Memory B cell (primary cell): ENCODE measurements at places on chromosomes 11 and 22.
A peak's percentile ranks its signal among the peaks of the same experiment; 100 is the strongest.

GRCh38 chr22:45334068-45334467, 24.3 kb downstream of the FAM118A start:
- no peak overlapping the region for H3K4me3 ChIP-seq
- no peak overlapping the region for H3K27ac ChIP-seq
- no peaks in the 10 kb centered on the region for H3K27me3 ChIP-seq
- no peaks in the 10 kb centered on the region for H3K4me1 ChIP-seq
- H3K36me3 ChIP-seq: peaks cover 29% of the 10 kb centered on the region

- DNase-seq: no peak
- no peaks in the 10 kb centered on the region for H3K36me3 ChIP-seq
- H3K27me3 ChIP-seq: peaks cover 15% of the 10 kb centered on the region
- no peaks in the 10 kb centered on the region for H3K4me1 ChIP-seq
- no peak overlapping the region for H3K27ac ChIP-seq
Observed at GRCh38 chr11:19374151-19374569, 133.4 kb upstream of the E2F8 start.

DNA sequence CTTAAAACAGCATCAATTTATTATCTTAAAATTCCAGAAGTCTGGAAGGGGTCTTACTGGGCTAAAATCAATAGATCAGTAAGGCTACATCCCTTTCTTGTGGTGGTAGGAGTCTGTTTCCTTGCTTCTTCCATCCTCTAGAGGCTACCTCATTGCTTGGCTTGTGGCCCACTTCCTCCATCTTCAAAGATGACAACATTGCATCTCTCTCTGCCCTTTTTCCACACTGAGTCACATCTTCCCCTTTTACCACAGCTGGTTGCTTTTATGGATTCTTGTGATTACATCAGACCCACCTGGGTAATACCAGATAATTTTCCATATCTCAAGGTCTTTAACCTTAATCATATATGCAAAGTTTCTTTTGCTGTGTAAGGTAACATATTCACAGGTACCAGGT, 60.9 kb downstream of the GRIA4 start:
- H3K4me1 ChIP-seq: no peaks in the 10 kb centered on the region
- no peak for DNase-seq
- no peak overlapping the region for H3K27ac ChIP-seq

- no peak overlapping the region for H3K27ac ChIP-seq
- H3K36me3 ChIP-seq: no peaks in the 10 kb centered on the region
- peak overlapping the region; percentile 46 for H3K4me3 ChIP-seq
- H3K4me1 ChIP-seq: peaks cover 16% of the 10 kb centered on the region
Observed at GRCh38 chr11:67600324-67601029, 6.3 kb upstream of the NDUFV1 start.

- no peaks in the 10 kb centered on the region for H3K36me3 ChIP-seq
- H3K27me3 ChIP-seq: no peaks in the 10 kb centered on the region
- peak; percentile 91 for DNase-seq
- peak overlapping the region; percentile 90 for H3K27ac ChIP-seq
- H3K4me1 ChIP-seq: peaks cover 23% of the 10 kb centered on the region
- peak overlapping the region; percentile 98 for H3K4me3 ChIP-seq
Observed at GRCh38 chr11:14891143-14892035, 642 bp downstream of the CYP2R1 start.

DNA sequence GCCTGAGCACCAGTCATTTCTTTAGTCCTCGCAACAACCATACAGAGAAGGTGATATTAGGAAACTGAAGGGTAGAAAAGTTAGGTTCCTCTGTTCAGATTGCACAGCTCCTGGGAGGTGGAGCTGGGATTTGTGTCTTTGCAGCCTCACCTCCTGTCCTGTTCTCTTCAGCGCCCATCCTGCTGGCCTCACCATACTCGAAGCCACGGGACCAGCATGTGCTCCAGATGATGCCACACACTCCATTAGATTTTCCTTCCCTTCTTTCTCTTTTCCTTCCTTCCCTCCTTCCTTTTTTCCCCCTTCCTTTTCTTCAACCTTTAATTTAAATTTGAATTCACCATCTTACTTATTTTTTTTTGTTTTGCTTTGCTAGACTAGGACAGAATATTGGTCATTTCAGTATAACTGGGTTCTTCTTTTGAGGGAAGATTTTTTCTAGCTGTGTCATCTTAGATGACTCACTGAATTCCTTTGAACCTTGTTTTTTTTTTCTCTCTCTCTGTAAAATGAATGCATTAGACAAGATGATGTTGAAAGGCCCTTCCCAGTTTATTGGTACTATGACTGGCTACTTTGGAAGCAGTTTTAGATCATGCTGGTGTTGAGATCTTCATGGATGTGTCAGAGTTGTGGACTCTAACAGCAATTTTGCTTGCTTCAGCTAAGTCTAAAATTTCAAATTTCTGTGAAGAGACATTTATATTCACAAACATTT, 662.5 kb upstream of the TENM4 start:
- no peaks in the 10 kb centered on the region for H3K27me3 ChIP-seq
- no peak overlapping the region for H3K27ac ChIP-seq
- H3K4me1 ChIP-seq: no peaks in the 10 kb centered on the region
- no peak overlapping the region for H3K4me3 ChIP-seq
- H3K36me3 ChIP-seq: no peaks in the 10 kb centered on the region
- no peak for DNase-seq

DNA sequence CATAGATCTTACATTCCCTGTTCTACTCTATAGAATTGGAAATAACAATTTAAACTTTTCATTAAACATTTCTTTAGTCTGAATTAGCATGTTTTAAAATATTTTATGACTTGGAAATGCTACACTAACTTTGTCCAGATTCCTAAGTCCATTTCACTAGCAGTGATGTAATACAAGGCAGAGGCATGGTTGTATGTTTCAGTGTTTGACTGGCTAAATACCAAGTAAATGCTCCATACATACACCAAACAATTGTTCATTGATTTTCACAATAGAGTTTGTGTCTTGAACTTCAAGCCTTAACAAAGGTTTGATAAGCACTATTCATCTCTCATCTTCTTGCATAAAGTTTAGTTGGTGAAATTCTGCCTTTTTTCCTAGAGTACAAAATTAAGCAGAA, 13.5 kb downstream of the ZBED5 start:
- H3K27ac ChIP-seq: no peak overlapping the region
- no peak for DNase-seq
- H3K4me1 ChIP-seq: peaks cover 9% of the 10 kb centered on the region
- H3K27me3 ChIP-seq: no peaks in the 10 kb centered on the region
- no peak overlapping the region for H3K4me3 ChIP-seq

GRCh38 chr11:6625832-6626420, 6.7 kb upstream of the TPP1 start:
- no peak for DNase-seq
- no peak overlapping the region for H3K4me3 ChIP-seq
- no peaks in the 10 kb centered on the region for H3K36me3 ChIP-seq
- H3K4me1 ChIP-seq: peaks cover 15% of the 10 kb centered on the region
- no peak overlapping the region for H3K27ac ChIP-seq
- H3K27me3 ChIP-seq: no peaks in the 10 kb centered on the region

DNA sequence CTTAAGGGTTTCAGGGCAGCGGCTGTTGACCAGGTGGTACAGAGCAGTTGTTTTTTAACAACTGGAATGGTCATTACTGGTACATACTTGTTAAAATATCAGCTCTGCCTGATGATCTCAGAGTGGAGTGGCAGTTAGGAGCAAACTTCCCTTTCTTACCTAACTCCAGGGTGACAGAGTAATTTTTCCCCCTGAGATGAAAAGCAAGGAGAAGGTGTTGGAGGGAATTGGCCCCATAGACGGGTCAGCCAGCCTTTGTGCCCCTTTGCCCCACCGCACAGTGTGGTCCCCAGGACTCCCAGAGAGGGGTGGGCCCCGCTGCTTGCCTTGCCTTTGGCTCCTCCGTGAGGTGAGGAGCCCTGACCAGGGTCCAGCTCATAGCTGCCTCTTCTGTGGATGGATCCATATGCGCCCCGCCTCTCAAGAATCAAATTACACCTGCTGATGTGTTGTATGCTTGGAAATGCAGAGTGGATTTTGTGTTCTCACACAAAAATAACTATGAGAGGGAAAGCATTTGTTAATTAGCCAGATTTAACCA, 27.0 kb upstream of the SORL1-AS1 start:
- H3K36me3 ChIP-seq: peaks cover 7% of the 10 kb centered on the region
- DNase-seq: no peak
- H3K27ac ChIP-seq: no peak overlapping the region
- H3K4me3 ChIP-seq: no peak overlapping the region

DNA sequence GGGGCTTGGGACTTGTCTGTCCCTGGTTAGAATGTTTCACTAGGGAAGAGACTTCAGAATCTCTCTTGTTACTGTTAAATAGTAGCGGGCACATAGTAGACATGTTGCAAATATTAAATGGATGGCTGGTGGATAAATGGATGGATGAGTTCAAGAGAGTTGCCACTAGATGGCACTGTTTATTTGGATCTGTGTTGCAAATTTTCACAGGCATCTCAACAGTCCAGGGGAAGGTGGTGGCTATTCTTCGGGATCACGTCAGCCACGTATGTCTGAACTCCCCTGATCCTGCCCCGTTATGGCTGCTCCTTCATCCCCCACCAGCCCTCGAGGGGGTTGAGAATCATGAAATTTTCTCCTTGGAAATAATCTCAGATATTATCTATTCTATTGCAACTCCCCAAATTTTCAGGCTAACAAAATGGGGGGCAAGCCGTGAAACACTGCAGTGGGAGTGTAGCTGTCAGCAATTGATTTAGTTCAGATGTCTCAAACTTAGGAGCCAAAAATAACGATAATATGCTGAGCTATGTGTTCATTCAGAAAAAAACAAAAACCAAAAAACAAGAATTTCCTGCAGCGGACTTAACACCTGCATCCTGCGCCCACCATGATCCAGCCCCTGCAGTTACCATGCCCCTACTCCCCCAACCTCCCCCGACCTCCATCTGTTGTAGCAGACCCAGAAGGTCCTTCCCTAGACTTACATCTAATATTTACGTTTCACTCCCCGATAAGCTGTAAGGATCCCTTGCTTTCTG, 29.1 kb upstream of the BIRC3 start:
- H3K4me3 ChIP-seq: peak overlapping the region; percentile 67
- H3K4me1 ChIP-seq: peaks cover 22% of the 10 kb centered on the region
- DNase-seq: peak; percentile 62
- peaks cover 2% of the 10 kb centered on the region for H3K27me3 ChIP-seq
- H3K36me3 ChIP-seq: no peaks in the 10 kb centered on the region
- H3K27ac ChIP-seq: peak overlapping the region; percentile 67

- H3K4me3 ChIP-seq: no peak overlapping the region
- H3K27ac ChIP-seq: no peak overlapping the region
- H3K4me1 ChIP-seq: no peaks in the 10 kb centered on the region
- H3K36me3 ChIP-seq: no peaks in the 10 kb centered on the region
- no peaks in the 10 kb centered on the region for H3K27me3 ChIP-seq
Observed at GRCh38 chr11:104637662-104638170, 260.5 kb downstream of the CASP12 start.

DNA sequence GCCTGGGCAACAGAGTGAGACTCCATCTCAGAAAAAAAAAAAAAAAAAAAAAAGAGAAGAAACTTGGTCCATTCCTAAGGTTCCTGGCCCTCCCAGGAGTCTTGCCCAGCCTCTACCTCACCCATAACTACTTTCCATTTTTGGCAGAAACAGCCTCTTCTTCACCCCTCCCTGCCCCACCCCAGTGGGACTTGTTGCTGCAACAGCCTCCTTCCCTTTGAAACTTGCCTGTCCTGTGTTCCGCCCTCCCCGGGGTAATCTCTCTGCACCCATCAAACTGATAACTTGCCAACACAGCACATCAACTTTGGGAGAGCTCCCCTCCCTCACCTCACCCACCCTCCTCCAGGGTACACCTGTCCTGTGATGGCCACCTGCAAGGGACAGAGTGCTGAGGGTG, 10.0 kb upstream of the FAM83F start:
- DNase-seq: no peak
- no peak overlapping the region for H3K27ac ChIP-seq
- peaks cover 31% of the 10 kb centered on the region for H3K27me3 ChIP-seq
- peaks cover 3% of the 10 kb centered on the region for H3K36me3 ChIP-seq
- no peaks in the 10 kb centered on the region for H3K4me1 ChIP-seq

- no peak for DNase-seq
- no peak overlapping the region for H3K4me3 ChIP-seq
- no peaks in the 10 kb centered on the region for H3K36me3 ChIP-seq
Observed at GRCh38 chr11:108586600-108586999, 7.0 kb downstream of the EXPH5 start.

- DNase-seq: peak; percentile 39
- peaks cover 12% of the 10 kb centered on the region for H3K4me1 ChIP-seq
- H3K27me3 ChIP-seq: no peaks in the 10 kb centered on the region
- no peak overlapping the region for H3K27ac ChIP-seq
Observed at GRCh38 chr11:60899046-60899936, 7.1 kb downstream of the PRPF19 start.
